ENCODE measurements at places on chromosomes 16 and 17. TPM values are rescaled to one million over a fixed set of nuclear protein-coding genes. Genes with fewer than 3 reads are reported as not detected.

GRAPL gene
- not detected for total RNA-seq

PARN gene
- 27.1 TPM for total RNA-seq

FAM234A gene
- total RNA-seq = 67.1 TPM

SNX20 gene
- under 0.01 TPM for total RNA-seq

ELAC2 gene
- 56.1 TPM for total RNA-seq

TXNDC11 gene
- 45.4 TPM for total RNA-seq
